Mesenteric fat pad (tissue), 1 donor: ENCODE measurements at places on chromosomes 12 and 14.

DNA sequence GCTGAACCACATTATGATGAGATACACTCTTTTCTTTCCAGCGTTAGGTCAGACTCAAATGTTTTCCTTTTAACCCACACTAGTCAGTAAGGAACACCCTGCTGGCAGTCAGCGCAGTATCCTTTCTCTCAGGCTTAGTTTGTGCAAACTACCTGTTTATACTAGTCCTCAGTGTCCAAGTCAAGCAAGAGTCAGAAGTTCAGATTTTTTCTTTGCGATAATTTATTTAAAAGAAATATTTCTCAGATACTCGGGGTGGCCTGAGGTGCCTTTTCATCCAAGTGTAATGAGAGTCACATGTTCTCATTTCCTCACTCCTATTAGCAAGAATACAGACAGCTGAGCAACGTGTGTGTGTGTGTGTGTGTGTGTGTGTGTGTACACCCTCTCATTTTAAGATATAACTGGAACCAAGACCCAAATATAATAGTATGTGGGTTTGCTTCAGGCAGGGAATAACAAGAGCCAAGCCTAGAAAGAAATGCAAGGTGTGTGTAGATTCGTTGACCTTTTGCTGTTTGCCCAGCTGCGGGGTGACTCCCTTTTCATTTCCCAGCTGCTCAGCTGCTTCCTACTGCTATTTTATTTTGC is 182.7 kb downstream of the KICS2 start:
- DNase-seq: no peak

DNA sequence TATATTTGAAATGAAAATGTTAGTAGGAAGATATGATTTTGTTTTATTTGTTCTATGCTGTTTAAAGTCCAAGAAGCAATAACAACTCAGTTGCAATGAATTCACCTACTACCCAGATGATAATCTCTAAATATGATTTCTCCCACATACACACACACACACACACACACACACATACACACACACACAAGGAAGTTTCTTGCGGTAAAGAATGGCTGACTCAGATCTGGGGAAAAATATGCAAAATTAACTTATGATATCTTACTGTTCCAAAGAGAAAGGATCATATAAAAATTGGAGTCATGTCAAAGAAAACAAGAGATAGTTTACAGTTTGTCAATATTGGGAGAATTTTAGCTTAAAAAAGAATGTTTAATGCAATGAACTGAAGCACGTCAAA is 456.7 kb downstream of the SLC16A7 start:
- DNase-seq: no peak

DNA sequence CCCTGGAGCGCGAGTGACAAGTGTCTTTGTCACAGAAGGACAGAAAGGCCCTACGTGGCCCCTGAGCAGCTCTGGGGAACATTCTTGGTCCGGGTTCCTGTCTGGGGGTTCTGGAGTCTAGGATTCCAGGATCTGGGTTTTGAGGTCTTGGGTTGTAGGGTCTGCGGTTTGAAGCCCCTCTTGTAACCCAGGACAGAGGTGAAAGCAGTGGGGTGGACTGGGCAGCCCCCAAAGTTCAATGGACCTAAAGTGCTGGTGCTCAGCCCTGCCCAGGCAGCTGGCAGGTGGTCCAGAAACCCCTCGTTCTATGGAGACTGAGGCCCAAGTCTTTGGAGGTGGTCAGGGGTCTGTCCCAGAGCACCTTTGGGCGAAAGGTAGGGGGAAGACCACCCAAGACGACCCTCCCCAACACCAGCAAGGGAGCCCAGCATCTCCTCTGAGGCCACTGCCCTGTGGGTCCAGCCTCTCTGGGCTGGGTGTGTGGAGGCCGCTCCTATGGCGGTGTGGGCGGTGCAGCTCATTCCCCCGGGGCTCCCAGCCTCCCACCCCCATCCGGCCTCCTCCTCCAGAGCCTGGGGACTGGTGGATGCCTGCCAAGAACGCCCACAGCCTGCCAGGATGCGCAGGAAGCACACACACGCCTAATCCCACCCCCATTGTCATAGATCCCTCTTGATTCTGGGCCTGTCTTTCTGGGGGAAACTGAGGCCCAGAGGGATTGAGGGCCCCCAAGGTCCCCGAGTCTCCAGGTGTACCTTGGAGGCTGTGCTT is 30.2 kb upstream of the ANKRD9 start:
- DNase-seq: no peak

- DNase-seq: no peak
Measured at GRCh38 chr12:81597928-81598604, 161.1 kb downstream of the PPFIA2 start.

GRCh38 chr12:4908684-4909409 is 858 bp upstream of the KCNA1 start:
- DNase-seq: no peak

GRCh38 chr14:20628063-20628854 is 13.2 kb downstream of the OR6S1 start:
- DNase-seq: no peak

- DNase-seq: no peak
Measured at GRCh38 chr14:93337143-93337753, 4.4 kb upstream of the BTBD7 start.

DNA sequence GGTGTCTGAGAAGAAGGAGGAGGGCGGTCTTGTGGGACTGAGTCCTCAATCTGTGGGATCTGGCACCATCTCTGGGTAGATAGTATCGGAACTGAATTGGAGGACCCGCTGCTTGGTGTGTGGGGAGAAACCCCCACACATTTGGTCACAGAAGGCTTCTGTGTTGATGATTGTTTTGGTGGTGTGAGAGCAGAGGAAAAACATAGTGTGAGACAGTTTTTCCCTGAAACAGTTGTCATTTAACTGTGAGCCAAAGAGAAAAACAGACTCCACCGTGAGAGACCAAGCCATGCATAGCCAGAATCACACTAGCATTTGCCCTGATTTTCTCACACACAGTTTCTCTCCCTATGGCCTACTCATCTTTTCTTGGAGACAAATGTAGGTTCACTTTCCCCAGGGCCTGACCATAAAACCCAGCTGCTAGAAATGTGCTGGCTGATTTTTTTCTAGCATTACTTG is 91.4 kb upstream of the FLRT2 start:
- no peak for DNase-seq

- DNase-seq: no peak
Measured at GRCh38 chr12:103160622-103161021, 203.1 kb downstream of the ASCL1 start.

GRCh38 chr12:117360222-117360550 is 1.2 kb downstream of the NOS1 start:
- DNase-seq: peak; percentile 79

DNA sequence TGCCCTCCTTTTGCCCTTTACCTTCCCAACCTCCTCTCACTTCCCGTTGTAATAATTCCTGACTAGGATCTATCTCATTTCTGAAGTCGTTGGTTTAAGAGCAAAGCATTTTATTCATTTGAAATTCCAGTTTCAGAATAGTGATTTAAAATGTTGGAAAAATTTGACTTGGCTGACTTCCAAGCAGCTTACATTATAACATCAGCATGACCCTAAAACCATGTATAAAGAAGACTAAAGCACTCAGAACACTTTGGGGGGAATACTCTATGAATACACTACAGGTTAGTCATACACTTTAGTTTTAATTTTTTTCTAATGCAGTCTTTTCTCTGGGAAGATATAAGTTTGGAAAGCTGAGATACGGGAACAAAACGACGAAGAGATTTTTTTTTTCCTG is 161.1 kb downstream of the BTG1 start:
- DNase-seq: no peak

GRCh38 chr14:55802986-55803872 is 223.2 kb downstream of the KTN1 start:
- DNase-seq: no peak

DNA sequence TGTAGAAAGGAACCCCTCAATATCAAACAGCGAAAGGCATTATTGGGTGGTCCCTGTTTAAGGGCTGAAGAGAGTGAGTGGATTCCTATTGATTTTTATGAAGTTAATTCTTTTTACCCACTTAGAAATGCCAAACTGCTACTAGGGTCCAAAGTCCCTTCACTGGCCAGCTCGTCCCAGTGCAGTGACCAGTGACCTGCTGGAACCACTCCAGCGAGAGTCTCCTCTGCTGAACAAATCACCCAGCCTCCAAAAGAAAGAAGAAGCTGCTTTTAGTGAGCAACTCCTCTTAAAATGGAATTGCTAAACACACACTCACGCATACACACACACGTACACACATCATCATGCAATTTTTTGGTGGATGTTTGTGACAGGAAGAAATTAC is 198.2 kb upstream of the PLEKHG7 start:
- DNase-seq: no peak

- DNase-seq: no peak
Measured at GRCh38 chr14:39733741-39734140, 301.5 kb upstream of the FBXO33 start.

GRCh38 chr12:69022674-69023073 is 89.7 kb upstream of the CPM start:
- DNase-seq: no peak

- DNase-seq: no peak
Measured at GRCh38 chr12:50482571-50482970, 22.2 kb upstream of the DIP2B start.

GRCh38 chr14:27072589-27072988 is 474.8 kb upstream of the NOVA1 start:
- no peak for DNase-seq

DNA sequence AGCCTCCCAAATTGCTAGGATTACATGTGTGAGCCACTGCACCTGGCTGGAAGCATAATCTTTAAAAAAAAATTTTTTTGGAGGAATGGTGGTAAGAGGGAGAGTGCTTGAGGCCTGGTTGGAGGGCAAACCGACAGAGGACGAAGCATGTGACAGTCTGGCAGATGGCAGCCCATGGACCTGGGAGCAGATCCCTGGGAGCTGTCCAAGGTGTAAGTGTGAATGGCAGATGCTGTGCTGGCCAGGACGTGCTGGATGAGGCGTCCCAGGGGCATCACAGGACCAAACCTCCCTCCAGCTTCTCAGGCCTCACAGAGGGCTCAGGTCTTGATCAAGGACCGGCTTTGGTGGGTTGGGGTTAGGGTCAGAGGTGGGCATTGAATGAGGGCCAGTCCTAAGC is 128.4 kb upstream of the NCOR2 start:
- DNase-seq: no peak

DNA sequence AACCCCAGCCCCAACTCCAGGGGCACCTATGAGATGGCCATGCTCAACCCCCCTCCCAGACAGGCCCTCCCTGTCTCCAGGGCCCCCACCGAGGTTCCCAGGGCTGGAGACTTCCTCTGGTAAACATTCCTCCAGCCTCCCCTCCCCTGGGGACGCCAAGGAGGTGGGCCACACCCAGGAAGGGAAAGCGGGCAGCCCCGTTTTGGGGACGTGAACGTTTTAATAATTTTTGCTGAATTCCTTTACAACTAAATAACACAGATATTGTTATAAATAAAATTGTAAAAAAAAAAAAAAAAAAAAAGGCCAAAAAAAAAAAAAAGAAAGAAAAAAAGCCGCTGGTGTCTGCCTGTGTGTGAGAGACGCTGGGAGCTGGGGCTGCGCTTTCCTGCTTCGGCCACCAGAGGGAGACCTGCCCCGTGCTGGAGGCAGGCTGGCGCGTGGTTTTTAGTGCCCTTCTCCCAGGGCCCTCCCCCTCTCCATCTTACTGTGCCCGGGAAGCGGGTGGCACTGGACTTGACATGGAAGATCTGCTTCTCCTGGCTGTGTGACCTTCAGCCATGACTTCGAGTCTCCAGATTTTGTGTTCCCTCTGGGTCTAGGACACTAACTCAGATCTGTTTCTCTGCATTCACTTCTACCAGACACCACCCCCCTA is 3.4 kb upstream of the NXPH4 start:
- DNase-seq: peak; percentile 95

DNA sequence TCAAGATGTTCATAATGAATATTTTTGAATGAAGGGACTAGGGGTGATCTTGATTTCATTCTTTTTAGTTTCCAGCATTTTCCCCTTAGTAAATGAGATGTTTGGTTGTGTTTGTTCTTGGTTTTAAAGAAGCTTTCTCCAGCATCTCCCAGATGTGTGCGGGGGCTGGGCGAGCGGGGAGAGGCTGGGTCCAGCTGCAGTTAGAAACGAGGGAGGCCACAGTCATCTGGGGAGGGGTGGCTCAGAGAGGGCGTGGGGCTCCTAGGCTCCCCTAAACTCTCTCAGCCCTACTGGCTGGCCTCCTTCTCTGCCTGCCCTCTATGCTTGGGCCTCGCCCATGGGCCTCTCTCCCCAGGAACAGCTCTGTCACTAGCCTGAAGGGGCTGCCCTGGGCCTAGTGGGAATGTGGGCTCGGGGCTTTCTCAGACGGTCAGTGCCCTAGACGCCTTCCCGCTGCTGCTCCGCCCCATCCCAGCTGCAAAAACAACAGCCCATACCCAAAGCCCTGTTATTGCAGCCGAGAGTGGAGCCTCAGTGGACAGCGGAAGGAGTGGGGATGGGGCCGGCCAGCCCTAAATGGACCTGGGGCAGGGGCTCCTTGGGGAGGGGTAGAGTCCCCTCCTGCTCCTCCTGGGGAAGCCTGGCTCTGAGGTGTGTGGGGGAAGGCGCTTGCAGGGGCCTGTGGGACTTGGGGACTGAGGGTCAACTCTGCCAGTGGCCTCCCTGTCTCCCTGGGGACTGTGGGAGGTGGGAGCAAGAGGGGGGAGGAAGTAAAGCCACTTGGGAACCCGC is 18.3 kb upstream of the EIF2B2 start:
- DNase-seq: no peak

DNA sequence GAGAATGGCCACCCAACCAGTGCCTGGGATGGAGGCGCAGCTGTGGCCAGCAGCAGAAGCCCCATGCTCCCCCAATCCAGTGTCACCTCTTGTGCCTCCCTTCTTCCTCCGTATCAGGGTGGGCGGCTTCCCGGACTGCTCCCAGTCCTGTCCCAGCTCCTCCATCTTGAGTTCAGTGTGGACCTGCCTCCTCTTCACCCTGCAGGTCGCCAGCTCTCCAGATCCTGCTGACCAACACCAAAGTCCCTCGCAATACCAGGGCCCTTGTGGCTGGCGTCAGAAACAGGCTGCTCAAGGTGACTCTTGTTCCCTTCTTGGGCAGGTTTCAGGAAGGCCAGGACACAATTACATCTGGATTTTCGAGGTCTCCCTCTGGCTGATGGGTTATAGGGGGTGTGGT is 17.0 kb downstream of the MVK start:
- no peak for DNase-seq

GRCh38 chr14:23566112-23566777 is 1.3 kb downstream of the AP1G2 start:
- no peak for DNase-seq

- DNase-seq: no peak
Measured at GRCh38 chr12:11916771-11917170, 154.0 kb upstream of the BCL2L14 start.

DNA sequence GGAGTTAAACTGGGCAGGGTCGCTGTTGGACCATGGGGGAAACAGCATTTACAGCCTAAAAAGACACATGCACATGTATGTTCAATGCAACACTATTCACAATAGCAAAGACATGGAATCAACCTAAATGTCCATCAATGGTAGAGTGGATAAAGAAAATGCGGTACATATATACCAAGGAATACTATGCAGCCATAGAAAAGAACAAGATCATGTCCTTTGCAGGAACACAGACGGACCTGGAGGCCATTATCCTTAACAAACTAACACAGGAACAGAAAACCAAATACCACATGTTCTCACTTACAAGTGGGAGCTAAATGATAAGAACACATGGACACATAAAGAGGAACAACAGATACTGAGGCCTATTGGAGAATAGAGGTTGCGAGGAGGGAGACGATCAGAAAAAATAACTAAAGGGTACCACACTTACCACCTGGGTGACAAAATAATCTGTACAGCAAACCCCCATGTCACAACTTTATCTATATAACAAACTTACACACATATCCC is 25.0 kb upstream of the SRP54 start:
- DNase-seq: no peak
